ENCODE measurements at places on chromosomes 4 and X.

- DNase-seq, result no peak
These were observed 346.4 kb upstream of the FAM241A start for GRCh38 chr4:111798840-111799239.

- DNase-seq, result peak; percentile 7
These were observed 27.6 kb upstream of the INTU start for GRCh38 chr4:127604949-127605709.

DNA sequence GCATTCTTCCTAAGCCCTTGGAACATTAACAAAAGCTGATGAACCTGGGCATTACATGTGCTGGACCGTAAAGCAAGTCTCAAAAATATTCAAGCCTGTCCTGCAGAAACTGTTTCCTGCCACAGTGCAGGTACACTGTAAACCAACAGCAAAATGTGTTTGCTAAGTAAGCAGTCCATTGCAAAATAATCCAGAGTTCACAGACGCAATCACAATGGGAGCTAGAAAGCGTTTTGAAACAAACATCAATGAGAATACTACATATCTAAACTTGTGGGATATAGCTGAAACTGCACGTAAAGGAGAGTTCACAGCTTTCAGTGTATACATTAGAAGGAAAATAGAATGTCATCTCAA, 61.6 kb downstream of the RGS12 start:
- no peak for DNase-seq

DNA sequence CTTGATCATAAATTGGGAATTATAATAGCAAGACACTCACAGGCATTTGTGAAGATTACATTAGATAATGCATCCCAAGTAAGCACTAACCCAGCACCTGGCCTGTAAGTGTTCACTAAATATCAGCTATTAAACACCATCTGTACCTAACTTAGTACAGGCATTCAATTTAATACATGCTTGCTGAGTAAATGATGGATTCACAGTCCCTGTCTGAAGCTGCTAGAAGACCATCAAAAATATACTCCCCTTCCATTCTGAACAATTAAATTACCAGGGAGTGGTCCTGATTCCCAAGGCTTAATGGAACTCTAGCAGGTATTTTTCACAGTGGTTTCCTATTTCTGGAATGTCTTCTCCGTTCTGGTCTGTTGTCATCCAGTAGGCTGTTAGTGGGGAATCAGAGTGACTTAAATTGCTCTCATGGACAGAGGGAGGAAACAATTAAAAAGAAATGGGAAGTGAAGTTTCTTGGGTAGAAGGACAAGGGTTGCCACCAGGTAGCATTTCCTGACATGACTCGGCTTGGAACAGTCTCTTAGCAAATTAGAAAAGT, 233.9 kb downstream of the PTTG2 start:
- DNase-seq, result no peak

DNA sequence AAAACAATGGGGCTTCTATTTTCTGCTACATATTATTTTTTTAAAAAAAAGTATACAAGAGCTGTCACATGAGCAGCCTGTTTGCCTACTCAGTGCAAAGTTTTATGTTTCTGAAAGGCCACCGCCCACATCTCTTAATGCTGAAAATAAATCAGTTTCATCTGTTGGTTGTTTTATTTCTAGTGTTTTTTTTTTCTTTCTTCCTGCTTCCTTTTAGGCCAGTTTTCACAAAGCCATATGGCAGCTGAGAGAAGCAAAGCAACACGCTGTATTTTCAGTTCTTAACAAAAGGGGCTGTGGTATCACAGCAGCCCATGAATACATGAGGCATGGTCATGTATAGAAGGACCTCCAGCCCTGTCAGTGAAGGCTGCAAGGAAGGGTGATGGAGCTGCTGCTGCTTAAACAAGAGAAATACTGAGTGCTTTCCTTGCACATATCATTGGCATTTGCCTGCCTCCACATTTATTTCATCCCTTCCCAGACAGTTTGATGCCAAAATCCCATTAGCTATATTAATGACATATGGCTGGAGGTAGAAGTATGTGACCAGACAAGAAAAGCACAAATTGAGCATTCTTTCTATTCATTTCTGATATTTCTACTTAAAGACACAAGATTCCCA, 172.5 kb downstream of the PCDH18 start:
- peak; percentile 59 for DNase-seq

GRCh38 chr4:125911481-125911880, 596.7 kb downstream of the FAT4 start:
- DNase-seq, result no peak

GRCh38 chr4:146076081-146076480, 99.4 kb upstream of the LSM6 start:
- DNase-seq, result no peak

DNA sequence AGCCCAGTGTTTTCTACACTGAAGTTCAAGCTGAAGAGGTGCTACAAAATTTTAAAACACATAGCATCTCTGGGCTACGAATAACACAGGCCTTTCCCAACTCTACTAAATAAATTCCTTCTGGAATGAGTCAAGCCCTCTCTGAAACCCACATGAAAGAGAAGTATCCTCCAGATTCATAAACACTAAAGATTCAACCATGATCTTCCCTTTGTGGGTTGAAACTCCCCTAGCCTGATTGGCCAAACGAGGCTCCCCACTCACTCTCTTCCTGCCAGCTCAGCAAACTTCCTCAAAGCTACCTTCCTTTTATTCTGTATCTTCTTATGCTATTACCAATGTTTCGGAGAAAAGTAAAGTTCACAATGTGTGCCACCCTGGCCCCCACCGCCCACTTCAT, 95.4 kb downstream of the NKX6-1 start:
- DNase-seq, result no peak

DNA sequence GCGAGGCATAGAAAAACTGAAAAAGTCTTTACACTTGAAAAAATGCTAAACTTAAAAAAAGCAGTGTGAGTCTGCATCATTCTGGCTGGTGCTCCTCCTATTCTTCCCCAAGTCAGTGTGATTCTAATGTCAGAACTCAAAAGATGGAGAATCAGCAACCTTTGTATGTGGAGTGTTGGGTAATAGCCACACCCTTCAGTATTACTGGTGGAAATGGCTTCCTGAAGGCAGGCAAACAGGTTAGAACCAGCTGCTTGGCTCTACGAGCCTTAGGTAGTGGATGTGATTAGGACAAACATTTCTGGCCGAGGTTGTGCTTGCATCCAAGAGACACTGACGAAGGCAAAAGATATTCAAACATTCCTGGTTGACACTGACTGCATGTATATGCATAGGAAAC, 353.4 kb upstream of the TACR3 start:
- DNase-seq, result no peak

- DNase-seq, result no peak
These were observed 920 bp downstream of the HTT-AS start for GRCh38 chr4:3073158-3074077.

DNA sequence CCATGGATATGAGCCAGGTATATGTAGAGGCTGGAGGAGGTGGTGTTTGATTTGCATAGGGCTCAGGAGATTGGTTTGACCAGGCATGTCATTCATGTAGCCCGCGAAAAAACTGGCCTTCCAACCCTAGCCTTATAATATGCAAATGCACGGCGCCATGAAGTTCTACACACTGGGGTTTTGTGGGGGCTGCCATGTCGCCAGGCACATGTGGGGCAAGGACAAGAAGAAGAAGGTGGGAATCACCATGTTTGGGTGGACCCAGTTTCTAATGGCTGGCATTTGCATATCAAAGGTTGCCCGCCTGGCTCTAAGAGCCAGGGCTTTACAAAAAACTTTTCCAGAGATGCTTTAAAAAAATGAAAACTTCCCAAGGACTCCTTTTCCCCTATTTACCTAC, 1251.0 kb downstream of the PCDH18 start:
- DNase-seq, result no peak

- DNase-seq, result no peak
These were observed 18.2 kb upstream of the DDIT4L start for GRCh38 chr4:100208459-100208858.
